ENCODE measurements at places on chromosomes 16 and 17.

GRCh38 chr16:84754353-84754856 is 54.6 kb downstream of the USP10 start:
- DNase-seq, result no peak

DNA sequence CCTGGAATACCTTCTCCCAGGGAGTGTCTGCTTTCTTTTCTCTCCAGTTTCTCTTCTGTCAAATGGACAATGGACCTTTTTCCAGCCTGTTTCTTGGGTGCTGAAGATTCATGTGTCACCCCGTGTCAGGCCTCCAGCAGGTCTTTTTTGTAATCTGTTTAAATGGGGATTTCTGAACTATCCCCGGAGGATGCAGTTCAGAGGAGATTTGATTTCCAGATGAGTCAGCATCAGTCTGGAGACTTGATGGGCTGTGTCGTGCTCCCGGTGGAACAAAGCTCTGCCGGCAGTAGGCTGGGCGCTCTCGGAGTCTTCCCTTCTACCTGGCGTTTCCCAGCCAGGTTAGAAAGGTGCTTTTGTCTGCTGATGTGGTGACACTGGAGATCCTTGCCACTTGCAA is 440.6 kb downstream of the HS3ST3B1 start:
- peak; percentile 34 for DNase-seq

DNA sequence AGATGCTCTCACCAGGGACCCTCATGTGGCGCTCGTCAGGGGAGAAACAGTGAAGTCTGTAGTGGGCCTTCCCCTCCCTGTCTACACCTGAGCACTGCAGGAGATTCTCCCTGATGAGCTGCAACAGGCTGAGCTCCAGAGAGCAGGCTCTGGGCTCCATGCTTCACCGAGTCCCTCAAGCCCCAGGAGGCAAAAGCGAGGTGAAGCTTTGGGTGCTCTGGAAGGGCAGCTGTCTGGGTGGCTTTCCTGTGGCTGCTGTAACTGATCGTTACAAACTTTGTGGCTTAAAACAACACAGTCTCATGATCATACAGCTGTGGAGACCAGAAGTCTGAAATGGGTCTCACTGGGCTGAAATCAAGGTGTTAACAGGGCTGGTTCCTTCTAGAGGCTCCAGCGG is 12.1 kb upstream of the CD300LD start:
- DNase-seq, result no peak

DNA sequence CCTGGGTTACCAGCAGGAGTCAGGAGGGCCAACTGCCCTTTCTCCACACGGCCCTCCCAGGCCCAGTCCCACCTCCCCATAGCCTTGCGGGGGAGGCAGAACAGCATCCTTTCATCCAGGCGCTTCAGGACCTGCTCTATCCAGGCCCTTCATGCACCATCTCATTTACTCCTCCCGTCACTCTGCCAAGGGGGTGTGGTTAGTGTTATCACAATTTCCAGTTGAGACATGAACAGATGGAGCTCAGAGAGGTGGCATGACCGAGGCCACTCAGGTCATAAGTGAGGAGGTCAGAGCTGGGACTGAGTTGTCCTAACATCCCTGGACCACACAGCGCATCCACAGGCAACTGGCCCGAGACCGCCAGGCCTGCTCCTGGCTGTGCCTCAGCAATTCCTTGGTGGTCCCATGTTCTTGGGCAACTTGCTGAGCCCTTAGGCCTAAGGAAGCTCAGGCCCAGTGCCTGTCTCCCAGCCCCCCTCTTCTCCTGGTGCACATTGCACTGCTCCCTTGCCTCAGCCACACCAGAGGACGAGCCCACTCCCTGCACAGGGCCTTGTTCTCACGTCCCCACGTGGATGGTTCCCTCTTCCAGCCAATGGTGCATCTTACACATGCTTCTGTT is 23.8 kb downstream of the C17orf100 start:
- DNase-seq, result no peak

DNA sequence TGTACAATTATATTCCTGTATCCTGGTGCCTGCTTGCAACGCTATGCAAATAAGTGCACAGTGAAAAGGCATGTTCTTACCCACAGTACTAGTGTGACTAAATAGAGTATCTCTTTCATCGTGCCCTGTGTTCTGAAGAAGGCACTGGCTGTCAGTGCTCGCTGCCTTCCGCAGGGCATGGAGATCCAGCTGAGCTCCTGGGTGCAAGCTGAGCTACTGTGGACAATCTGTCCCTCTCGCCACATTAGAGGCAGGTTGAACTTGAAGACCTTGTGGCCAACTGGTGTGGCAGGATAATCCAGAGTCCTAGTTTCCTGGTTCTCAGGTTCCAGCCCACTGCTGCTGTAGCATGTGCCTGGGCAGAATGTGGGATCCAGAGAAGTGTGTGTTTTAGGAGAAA is 1.9 kb upstream of the ST6GALNAC1 start:
- DNase-seq, result no peak

DNA sequence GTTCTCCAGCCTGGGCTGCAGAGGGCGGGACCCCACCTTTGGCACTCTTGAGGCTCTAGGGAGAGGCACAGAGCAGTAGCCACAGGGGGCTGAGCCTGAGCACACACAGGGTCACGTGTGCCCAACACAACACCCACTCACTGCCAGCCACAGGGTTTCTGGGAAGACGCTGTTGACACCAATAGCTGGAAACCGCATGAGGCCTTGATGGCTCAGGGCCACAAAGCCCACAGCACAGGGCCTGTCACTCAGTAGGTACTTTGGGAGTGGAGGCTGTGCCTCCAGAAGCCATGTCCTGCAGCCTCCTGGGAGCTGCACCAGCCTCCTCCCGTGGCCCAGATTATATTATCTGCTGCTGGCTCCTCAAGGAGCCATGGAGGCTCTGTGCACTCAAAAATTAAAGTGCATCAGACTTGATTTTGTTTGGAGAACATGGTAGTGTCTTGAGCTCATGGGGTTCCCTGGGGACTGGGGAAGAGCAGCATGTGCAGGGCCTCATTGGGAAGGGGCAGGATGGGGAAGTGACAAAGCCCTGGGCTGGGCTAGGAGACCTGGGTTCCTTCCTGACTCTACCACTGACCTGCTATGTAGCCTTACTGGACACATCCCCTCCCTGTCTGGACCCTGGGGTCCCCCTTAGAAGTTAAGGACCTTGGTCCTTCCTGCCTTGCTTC is 12.5 kb upstream of the SREBF1 start:
- no peak for DNase-seq

- DNase-seq, result no peak
Observed at GRCh38 chr16:80480664-80481063, 60.1 kb upstream of the DYNLRB2 start.

DNA sequence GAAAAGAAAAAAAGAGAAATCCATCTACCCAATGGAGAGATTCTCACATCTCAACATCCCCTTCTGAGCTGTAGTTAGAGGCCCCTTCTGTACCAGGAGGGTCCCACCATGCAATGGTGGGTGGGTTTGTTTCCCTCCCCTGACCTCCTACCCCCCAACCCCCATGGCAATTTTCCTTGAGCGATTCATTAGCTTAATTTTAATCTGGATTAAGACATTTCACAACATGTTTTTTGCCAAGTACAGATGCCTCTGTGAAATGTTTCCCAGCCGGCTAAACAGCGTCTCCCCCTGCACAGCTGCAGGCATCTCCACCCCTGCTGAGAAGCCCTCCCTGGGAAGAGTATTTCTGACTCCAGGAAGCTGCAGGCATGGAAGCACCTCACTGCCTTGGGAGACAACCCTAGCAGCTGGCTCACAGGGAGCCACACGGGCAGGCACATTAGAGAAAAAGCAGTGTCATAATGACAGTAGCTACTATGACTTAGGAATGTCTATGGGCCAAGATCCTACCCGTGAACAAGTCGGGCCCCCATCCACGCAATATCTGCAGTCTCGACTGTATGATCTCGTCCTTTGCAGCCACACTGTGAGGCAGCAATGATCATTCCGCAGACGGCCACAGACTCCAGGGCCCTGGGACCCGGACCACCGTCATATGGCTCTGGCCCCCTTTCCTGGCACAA is 117.3 kb downstream of the ADCY9 start:
- DNase-seq, result no peak

- DNase-seq, result no peak
Observed at GRCh38 chr17:50181591-50182560, 16.1 kb downstream of the SGCA start.

DNA sequence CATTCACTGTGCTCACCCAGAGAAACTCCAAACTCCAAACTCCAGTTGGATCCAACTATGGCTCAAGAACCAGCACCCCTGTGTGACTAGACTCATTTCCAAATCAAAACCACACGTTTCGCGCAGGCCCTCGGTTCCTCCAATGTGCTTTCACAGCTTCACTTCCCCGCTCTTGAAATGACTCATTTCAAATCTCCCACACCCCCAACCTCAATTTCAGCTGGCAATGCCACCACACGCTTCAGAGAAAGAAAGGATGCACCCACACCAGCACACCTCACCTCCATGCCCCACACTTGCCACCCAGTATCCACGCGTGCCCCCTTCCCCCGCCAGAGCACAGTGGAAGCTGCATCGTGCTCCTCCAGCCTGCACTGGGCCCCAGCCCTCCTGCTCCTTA is 9.0 kb downstream of the TMEM92 start:
- no peak for DNase-seq

DNA sequence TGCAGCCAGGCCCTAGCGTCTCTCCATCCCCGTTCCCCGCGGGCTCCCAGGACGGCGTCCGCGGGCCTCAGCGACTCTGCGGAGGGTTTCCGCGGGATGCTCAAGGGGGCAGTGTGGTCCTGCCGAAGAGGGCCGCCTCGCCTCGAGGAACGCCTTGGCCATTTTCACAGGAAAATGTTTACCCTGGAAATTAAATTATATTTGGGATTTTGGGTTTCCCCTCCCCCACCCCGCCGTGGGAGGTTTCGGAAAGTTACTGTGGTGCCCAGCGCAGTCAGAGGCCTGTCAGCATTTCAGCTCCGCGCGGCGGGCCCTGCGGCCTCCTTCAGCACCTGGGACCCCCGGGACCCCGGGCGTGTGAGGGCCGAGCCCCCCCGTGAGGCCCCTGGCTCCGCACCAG is 94.5 kb downstream of the PCTP start:
- DNase-seq, result no peak

GRCh38 chr16:2819939-2820835 is 3.1 kb downstream of the PRSS21 start:
- no peak for DNase-seq

DNA sequence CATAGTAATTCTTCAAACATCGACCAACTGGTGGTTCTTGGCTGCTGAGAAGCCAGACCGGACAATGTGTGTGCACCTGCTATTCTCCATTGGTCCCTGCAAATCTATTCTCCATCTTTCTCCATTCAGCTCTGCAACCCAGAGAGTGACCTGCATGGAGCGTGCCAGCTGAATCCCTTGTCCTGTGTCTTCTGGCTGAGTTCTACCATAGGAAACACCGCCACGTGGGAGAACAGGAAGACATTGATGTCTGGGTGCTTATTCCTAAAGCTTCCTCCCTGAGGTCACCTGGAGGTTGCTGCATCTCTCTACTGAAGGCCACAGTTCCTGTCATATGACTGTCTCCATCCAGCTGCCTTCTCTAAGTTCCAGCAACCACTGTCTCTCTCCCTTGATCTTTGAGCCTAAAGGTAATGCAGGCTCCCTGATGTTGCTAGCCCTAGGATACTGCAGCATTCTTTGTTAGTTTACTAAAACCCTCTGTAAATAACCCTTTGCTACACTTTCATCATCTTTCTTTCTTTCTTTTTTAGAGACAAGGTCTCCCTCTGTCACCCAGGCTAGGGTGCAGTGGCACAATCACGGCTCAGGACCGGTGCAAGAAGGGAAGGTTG is 10.6 kb upstream of the SMG1 start:
- no peak for DNase-seq
